AG04449 (cell line): ENCODE measurements at places on chromosomes 12 and 14.

GRCh38 chr12:104456950-104457745 lies 400 bp downstream of the CHST11 start:
- DNase-seq: peak; percentile 9

GRCh38 chr14:65833267-65833880 lies 420.8 kb downstream of the FUT8 start:
- no peak for DNase-seq

GRCh38 chr12:38890102-38890855 lies 15.1 kb downstream of the CPNE8 start:
- DNase-seq: no peak

GRCh38 chr14:56100556-56100955 lies 17.7 kb upstream of the PELI2 start:
- DNase-seq: peak; percentile 34

- DNase-seq: no peak
These were observed 23.6 kb downstream of the PLEKHH1 start for GRCh38 chr14:67556671-67557070.

GRCh38 chr14:37972941-37973887 lies 234.5 kb upstream of the SSTR1 start:
- DNase-seq: no peak

DNA sequence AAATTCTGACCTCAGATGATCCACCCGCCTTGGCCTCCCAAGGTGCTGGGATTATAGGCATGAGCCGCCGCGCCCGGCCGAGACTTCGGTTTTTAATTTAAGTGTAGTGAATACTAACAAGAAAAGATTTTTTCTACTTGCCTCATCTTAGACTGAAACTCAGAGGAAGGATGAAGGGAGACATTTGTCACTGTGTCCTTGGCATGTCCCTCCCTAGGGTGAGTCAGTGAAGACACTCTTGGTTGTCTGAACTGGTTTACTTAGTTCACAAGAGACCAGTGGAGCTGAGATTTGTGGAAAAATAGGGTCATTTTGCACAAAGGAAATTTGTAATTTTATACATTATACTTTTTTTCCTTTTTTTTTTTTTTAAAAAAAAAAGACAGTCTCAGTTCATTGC lies 13.5 kb downstream of the C12orf71 start:
- no peak for DNase-seq

GRCh38 chr14:59305836-59306555 lies 117.5 kb downstream of the DAAM1 start:
- DNase-seq: no peak

DNA sequence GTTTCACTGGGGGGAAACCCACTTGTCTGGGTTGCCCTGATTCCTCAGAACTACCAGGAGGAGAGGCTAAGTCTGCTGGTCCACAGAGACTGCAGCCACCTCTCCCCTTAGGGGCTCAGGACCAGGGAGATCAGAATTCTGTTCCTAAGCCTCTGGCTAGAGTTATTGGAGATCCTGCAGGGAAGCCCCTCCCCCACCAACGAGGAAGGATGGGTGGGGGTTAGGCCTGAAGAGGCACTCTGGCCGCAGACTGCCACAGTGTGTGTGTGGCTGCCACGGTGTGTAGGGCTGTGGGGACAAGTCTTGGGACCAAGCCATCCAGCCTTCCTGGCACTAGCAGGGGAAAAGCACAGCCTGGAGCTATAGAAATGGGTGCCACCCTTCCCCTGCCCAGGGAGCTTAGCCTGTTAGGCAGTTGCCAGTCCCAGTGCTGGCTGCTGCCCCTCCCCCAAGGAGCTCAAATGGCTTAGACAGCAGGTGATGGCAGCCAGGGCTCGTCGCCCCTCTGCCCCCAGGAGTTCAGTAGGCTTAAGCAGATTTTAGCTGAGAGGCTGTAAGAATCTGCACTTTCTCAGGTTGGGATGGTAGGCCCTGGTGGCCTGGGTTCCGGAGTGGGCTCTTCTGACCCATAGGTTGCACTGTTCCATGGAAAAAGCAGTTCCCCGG lies 107.7 kb downstream of the ERGIC2 start:
- no peak for DNase-seq

- DNase-seq: no peak
These were observed 144.4 kb upstream of the ATXN7L3B start for GRCh38 chr12:74393272-74393671.

GRCh38 chr14:90678846-90679362 lies 137.3 kb downstream of the TTC7B start:
- DNase-seq: no peak

- DNase-seq: no peak
These were observed 18.7 kb upstream of the CTDSP2 start for GRCh38 chr12:57865084-57865751.

DNA sequence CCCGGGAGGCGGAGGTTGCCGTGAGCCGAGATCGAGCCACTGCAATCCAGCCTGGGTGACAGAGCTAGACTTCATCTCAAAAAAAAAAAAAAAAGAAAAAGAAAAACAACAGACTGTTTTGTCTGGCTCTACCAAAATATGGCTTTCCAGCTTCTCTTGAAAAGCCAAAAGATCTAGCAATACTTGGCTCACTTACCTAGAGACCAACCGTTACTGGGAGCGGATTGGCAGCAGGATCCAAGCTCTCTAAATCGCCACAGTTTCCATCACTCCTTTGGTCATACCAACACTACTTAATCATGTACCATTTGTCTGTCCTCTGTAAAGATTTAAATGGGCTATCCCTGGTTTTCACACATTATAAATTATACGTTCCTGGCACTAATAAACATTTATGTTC lies 87.6 kb upstream of the GPHB5 start:
- DNase-seq: no peak
